ENCODE measurements at places on chromosomes 13 and 19.

- DNase-seq, result no peak
These were observed 317.9 kb upstream of the TSHZ3 start for GRCh38 chr19:31667106-31667505.

DNA sequence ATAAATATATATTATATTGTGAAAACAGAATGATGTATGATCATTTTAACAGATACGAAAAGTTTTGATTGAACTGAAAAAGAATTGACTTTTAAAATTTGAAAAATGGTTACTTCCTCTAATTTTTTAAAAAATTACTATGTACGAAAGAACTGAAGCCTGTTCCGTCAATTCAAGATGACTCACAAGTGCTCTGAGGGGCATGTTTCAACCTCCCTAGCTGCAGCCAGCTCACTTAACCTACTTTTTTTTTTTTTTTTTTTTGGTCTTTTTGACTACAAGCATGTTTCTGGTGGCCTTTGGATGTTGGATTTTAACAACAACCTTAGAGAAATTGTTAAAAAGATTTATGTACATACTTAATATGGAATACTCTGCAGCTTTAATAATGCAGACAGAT is 1139.3 kb downstream of the DIAPH3 start:
- no peak for DNase-seq

GRCh38 chr13:26880735-26881134 is 120.1 kb upstream of the GPR12 start:
- no peak for DNase-seq

DNA sequence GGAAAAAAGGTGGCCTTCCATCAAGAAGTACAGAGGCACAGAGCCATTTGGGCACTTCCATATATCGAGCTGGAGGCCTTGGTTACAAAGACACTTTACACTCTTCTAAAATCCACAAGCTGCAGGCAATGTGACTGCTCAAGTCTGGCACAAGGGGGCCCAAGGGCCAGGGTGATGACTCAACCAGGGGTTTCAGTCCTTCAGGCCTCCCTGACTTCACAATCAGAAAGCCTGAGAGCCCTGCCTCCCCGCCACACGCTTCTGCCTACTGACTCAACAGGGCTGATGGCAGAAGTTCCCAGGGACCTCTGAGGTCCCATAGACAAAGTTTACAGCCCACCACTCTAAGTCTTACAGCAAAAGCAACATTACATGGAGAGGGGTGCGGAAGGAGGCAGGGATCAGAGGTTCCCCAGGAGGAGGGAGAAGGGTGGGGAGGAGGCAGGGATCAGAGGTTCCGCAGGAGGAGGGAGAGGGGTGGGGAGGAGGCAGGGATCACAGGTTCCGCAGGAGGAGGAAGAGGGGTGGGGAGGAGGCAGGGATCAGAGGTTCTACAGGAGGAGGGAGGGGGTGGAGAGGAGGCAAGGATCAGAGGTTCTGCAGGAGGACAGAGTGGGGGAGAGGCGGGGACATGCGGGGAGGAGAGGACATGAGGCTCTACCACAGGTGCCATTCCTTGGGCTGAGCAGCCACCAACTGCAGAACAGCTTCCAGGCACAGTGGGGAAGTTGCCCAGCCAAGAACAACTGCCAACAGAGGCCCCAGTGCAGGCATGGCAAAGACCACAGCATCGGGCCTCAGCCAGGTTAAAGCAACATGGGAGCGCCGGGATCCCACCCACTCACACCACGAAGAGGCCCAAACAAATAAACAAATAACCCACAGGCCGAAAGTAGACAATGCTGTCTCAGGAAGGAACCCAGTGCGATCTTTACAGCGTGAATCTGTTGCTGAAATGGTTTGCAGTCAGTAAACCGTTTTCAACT is 52.0 kb downstream of the SLC7A1 start:
- no peak for DNase-seq

Data from sigmoid colon (tissue), 7 donors.